ENCODE measurements at places on chromosomes 12 and 14.

- peak; percentile 76 for DNase-seq
Measured at GRCh38 chr12:1583421-1584078, 10.8 kb downstream of the FBXL14 start.

GRCh38 chr14:69366069-69366468 lies 32.0 kb downstream of the ERH start:
- DNase-seq, result no peak

DNA sequence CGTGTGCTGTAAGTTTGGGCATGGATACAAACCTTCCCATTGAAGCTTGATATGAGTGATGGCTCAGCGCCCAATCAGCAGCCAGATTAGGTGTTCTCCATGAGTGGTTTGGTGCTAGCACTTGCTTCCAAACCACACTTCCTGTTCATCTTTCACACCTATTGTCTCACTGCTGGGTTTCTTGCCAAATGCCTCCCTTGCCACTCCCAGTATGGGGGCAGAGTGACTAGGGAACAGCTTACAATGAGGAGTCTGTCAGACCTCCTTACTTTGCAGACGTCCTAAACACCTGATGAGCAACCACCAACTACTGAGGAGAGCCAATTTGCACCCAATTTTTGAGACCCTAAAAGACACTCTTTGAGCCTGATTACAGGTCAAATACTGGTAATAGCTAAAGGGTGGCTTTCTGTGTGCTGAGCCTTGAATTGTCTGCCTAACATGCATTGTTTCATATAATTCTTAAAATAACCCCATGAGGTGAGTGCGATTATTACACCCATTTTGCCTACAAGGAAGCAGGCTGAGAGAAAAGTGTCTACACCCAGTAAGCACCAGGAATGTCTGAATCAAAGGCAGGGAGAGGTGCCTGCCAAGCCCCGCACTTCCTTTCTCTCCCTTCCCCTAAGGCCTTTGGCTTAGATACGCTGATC lies 48.4 kb upstream of the FOS start:
- DNase-seq, result no peak

GRCh38 chr14:88834883-88835431 lies 10.5 kb downstream of the TTC8 start:
- no peak for DNase-seq

DNA sequence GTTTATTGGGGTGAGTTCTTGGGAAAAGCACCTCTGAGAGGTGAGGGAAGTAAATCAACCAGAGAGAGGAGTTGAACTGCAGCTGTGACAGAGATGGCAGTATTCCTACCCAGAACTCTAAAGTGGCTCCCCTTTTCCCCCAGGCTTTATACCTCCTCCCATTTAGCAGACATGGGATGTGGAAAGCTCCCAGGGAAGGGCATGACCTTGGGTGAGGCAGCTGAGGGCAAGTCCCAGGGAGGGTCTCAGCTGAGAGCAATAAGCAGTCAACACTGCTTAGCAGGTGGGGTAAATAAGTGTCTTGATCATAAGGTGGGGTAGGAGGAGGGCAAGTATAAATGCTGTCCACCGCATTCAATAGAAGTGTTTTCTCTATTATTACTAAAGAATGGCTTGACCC lies 143.0 kb downstream of the AKAP6 start:
- DNase-seq, result no peak

DNA sequence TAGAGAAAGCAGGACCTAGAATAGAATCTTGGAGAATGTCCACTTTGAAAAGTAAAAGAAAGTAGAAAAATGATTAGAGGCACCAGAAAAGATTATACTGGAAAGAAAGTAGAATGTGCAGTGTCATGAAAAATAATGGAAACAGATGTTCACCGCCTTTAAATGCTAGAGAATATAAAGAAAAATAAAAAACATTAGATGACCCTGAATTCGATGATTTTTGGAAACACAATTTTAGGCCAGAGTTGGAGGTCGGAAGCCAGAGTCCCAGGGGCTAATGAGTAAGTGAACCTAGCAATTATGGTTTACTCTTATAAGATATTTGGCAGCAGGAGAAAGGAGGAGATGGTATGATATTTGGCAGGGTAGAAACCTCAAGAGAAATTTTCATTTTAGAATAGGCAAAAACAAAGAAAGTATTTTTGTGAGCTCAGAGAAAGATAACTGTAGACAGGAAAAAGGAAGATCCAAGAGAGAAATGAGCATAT lies 37.7 kb downstream of the GYS2 start:
- no peak for DNase-seq

DNA sequence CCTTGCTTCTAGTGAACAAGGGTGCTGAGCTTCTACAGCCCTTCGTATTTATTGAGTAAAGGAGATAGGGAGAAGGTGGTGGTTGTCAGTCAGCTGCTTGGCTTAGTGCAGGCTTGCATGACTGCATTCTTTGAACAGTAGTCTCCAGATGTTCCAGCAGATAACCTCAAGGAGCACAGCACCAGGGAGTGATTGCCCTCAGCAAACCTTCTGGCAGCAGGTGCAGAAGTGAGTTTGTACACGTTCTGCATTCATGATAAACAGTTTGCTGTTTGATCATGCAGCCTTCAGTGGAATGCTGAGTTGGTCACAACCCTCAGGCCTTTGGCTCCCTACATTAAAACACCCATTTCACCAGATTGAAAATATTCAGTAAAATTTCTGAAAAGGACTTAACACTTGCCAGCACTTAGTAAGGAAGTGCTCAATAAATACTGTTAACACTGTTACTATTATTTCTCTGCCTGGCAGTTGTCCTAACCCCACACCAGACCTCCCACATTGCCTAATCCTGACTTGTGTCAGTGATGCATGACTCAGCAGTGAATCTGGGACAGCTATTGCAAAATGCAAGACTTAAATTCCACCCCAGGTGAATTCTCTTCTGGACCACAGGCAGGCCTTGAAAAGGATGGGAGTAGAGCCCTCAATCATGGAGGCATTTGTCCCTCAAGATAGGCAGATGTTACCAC lies 18.9 kb upstream of the CARMIL3 start:
- DNase-seq, result no peak

GRCh38 chr12:51118706-51119105 lies 35.3 kb upstream of the CSRNP2 start:
- DNase-seq, result no peak

DNA sequence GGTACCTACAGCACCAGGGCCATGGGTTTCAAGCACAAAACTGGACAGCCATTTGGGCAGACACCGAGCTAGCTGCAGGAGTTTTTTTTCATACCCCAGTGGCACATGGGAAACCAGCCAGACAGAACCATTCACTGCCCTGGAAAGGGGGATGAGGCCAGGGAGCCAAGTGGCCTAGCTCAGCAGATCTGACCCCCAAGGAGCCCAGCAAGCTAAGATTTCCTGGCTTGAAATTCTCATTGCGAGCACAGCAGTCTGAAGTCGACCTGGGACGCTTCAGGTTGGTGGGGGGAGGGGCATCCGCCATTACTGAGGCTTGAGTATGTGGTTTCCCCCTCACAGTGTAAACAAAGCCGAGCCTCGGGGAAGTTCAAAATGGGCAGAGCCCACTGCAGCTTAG lies 81.2 kb upstream of the CCDC175 start:
- DNase-seq, result no peak

- DNase-seq, result peak; percentile 15
Measured at GRCh38 chr14:20247646-20248246, 8.7 kb downstream of the OR11H4 start.

DNA sequence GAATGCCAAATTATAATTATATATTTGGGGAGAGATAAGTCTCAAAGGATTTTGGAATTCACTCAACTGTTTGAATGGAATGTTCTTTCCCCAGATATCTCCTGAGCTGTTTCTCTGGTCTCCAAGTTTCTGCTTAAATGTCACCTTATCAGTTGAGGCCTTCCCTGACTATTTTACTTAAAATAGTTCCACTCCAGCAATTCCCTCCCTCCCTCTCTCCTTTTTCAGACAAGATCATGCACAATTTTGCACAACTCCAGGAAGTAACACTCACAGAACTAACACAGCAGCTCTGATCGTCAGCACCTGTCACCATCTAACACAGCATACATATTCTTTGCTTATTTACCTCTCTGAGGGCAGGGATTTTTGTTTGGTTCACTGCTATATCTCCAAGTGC lies 12.5 kb downstream of the BTG1 start:
- no peak for DNase-seq

- no peak for DNase-seq
Measured at GRCh38 chr14:56331592-56332216, 213.5 kb downstream of the PELI2 start.

DNA sequence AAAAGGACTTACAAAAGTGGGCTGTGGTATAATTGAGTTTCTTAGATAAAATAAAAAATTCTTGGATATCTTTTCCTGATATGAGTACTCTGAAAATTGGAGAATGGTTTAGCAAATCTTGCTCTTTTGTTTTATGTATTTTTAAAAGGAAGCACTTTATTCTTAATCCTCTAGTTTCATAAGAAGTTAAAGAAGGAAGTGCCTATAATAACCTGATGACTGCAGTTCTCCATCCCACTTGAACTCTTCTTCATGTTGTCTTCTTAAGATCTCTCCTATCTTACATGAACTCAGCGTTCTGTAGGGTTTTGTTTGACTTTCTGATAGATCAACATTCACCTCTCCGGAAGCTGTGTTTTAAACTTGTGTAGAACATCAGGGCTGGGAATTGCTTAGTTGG lies 271.0 kb downstream of the ERC1 start:
- no peak for DNase-seq

- DNase-seq, result no peak
Measured at GRCh38 chr12:129701631-129702101, 202.2 kb downstream of the TMEM132D start.

- DNase-seq, result no peak
Measured at GRCh38 chr12:50107416-50108268, 3.8 kb downstream of the GPD1 start.

DNA sequence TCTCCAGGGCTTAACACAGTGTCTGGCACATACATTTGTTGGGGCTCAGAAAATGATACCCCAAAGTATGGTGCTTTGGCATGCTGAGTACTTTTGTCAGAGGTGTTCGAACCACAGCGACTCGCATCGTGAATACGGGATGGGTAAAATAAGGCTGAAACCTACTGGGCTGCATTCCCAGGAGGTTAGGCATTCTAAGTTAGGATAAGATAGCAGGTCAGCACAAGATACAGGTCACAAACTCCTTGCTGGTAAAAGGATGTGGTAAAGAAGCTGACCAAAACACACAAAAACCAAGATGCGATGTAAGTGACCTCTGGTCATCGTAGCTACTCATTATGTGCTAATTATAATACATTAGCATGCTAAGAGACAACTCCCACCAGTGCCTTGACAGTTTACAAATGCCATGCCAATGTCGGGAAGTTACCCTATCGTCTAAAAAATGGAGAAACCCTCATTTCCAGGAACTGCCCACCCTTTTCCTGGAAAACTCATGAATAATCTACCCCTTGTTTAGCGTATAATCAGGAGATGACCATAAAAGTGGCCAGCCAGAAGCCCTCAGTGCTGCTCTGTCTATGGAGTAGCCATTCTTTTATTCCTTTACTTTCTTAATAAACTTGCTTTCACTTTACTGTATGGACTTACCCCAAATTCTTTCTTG lies 3.3 kb upstream of the AEBP2 start:
- DNase-seq, result no peak

GRCh38 chr14:69132513-69133181 lies 20.3 kb downstream of the DCAF5 start:
- DNase-seq, result no peak

- DNase-seq, result no peak
Measured at GRCh38 chr12:20150835-20151422, 217.4 kb upstream of the PDE3A start.

- DNase-seq, result no peak
Measured at GRCh38 chr12:50353869-50354593, 42.4 kb downstream of the FAM186A start.

DNA sequence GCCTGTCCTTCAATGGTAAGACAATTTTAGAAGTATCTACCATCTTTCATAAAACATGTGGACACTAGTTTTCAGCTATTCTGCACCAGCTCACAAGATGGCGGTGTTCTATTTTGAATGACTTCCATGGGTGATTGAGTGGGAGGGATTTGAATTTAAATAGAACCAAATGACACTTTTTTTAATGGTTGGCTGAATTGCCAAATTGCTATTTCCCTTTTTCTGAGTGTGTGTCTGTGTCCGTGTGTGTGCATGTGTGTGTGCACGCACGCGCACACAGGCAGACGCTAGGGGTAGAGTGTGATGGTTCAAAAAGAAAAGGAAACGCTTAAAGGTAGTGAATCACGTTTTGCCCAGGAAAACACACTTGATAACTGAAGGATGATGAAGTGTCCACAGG lies 362.6 kb downstream of the DAD1 start:
- DNase-seq, result no peak

- peak; percentile 18 for DNase-seq
Measured at GRCh38 chr14:34874386-34875030, 652 bp downstream of the BAZ1A start.

GRCh38 chr12:3131129-3131528 lies 54.0 kb downstream of the TSPAN9 start:
- no peak for DNase-seq

GRCh38 chr12:88188180-88188579 lies 46.1 kb downstream of the TMTC3 start:
- no peak for DNase-seq

- no peak for DNase-seq
Measured at GRCh38 chr12:51589557-51590176, 1.4 kb upstream of the SCN8A start.

- DNase-seq, result no peak
Measured at GRCh38 chr14:91383439-91383838, 34.2 kb downstream of the CCDC88C start.

DNA sequence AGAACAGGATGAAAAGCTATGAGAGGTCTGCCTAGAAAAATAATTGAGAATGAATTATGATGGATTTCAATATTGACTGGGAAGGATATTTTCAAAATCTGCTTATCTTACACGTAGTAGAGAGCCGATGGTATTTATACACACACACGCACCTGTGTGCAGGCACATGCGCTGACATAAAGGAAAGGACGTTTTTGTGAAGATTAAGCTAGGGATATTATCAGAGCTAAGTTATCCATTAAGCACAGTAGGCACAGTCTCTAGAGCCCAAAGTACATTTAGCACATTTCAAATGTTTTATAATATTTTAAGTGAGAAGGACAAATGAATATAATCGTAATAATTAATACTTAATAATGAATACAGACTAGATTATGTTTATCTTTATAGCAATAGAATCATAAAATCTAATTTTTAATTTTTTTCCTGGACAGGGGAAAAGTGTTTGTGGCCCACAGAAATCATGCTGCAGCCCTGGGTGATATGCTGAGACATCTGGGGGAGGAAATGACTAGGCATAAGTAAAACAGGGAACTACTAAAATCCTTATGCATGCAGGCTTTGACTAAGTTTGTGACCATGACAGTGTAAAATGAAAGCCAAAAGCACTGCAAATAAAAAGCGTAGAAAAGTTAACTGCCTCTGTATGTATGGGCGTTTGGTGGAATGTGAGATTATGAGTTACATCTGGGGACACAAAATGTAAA lies 146.1 kb downstream of the KITLG start:
- no peak for DNase-seq

GRCh38 chr12:26271024-26271423 lies 75.7 kb downstream of the SSPN start:
- DNase-seq, result no peak

GRCh38 chr12:53766881-53767280 lies 15.1 kb upstream of the CISTR start:
- no peak for DNase-seq
